ENCODE measurements at places on chromosomes 16 and 17. TPM values are rescaled to one million over a fixed set of nuclear protein-coding genes. Genes with fewer than 3 reads are reported as not detected.
A peak's percentile ranks its signal among the peaks of the same experiment; 100 is the strongest.

Gene PRDM7
- not detected for polyA plus RNA-seq

Gene PLEKHG4
- polyA plus RNA-seq = 25.2 TPM

Gene CLEC19A
- not detected for polyA plus RNA-seq

Gene INCA1
- 1.3 TPM for polyA plus RNA-seq

Gene GRB7
- 0.23 TPM for polyA plus RNA-seq

DNA sequence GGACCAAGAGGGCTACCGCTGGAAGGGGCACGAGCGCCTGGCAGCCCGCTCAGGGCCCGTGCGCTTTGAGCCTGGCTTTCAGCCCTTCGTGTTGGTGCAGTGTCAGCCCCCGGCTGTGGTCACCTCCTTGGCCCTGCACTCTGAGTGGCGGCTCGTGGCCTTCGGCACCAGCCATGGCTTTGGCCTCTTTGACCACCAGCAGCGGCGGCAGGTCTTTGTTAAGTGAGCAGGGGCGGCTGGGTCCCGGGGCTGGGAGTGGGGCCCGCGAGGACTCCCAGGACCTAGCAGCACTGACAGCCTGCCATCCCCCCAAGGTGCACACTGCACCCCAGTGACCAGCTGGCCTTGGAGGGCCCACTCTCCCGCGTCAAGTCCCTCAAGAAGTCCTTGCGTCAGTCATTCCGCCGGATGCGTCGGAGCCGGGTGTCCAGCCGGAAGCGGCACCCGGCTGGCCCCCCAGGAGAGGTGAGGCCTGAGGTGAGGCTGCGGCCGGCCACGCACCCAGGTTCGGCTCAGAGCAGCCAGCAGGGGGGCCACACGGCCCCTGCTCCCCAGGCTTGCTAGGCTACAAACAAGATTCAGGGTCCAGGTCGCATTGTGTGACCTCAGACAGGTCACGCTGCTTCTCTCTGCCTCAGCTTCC is 17.4 kb upstream of the MYO15B start:
- DNase-seq = no peak

- no peak for DNase-seq
Observed at GRCh38 chr17:83085103-83085502, 5.7 kb downstream of the METRNL start.

GRCh38 chr17:6913608-6914443 is 82.0 kb upstream of the ALOX12 start:
- no peak for DNase-seq

- DNase-seq = no peak
Observed at GRCh38 chr16:73549984-73550631, 502.2 kb upstream of the ZFHX3 start.

GRCh38 chr17:78434455-78435329 is 56.2 kb downstream of the PGS1 start:
- no peak for DNase-seq

- DNase-seq = no peak
Observed at GRCh38 chr17:3695129-3695722, 729 bp downstream of the P2RX5 start.

GRCh38 chr17:79865351-79866210 is 26.3 kb upstream of the CBX4 start:
- no peak for DNase-seq

- no peak for DNase-seq
Observed at GRCh38 chr16:27650073-27650701, 100.2 kb downstream of the KATNIP start.

DNA sequence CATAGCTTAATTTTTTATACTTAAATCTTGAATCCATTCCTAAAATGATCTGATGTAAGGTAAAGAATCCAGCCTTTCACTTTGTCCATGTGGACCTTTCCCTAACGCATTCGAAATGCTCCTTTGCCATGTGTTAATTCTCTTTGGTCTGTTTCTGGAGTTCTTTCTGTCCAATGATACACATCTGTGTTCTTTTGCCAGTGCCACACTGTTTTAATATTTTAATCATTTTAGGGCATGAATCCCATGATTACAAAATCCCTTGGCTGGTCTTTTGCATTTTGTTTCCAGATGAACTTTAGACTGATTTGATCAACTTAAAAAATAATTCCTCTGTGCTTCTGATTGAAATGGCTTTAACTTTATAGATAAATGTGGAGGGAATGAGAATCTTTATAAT is 74.1 kb downstream of the NTN1 start:
- no peak for DNase-seq

GRCh38 chr16:78884204-78884603 is 716.3 kb downstream of the MAF start:
- DNase-seq = no peak

GRCh38 chr16:84730406-84731106 is 30.8 kb downstream of the USP10 start:
- peak; percentile 85 for DNase-seq

- no peak for DNase-seq
Observed at GRCh38 chr16:24188021-24188542, 68.1 kb upstream of the CACNG3 start.

- DNase-seq = no peak
Observed at GRCh38 chr17:82866590-82867191, 26.9 kb upstream of the ZNF750 start.

DNA sequence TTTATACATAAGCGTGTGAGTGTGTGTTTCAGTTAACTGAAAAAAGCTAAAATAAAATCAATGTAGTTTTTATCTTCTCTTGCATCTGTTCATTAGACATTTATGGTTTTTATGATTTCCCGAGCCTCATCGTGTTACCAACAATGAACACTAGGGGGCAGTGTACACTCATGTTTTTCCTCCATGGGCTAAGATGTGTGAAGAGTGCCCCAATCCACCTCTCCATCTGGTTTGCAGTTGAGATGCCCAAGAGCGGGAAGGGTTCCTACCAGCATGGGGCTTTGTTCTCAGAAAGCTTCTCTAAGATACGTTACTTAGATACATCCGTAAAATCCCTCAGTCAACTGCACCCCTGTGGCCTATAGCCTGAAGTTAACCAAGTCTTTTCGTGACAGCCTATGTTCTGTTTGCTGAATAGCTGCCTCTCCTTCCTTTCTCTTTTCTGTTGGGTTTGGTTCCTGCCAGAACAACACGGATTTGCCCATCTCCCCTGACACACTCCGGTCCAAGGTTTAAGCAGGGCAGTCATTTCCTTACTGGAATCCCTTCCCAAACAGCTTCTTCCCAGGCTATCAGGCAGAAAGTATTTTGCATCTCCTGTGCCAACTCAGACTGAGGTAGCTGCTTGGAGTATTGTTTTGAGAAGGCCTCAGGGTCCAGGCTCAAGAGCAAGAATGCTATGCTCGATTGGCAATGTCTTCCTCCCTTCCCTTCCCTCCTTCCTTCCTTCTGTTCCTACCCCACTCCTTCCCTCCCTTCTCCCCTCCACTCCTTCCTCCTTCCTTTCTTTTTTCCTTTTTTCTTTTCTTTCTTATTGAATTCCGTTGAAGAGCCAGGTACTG is 12.9 kb upstream of the ELAC2 start:
- no peak for DNase-seq

DNA sequence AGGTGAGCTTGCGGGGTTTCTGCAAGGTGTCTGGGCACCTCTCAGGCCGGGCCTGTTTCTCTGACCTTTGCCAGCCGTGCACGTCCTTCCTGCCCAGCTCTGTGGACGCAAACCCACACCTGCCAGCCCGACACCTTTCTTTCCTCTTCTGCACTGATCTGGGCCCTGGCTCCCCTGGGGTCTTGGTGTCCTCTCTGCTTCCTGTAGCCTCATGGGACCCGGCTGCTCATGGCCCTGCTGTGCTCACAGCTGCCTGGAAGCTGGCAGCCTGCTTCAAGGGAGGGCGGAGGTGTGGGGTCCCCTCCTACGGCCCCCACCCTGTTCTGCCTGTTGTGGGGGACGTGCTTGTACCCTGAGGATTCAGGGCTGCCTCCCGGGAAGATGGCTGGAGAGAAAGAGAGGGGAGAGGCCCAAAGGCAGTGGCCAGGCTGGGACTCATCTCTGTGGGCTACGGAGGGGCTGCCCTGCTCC is 342.4 kb downstream of the SEC14L1 start:
- DNase-seq = no peak

DNA sequence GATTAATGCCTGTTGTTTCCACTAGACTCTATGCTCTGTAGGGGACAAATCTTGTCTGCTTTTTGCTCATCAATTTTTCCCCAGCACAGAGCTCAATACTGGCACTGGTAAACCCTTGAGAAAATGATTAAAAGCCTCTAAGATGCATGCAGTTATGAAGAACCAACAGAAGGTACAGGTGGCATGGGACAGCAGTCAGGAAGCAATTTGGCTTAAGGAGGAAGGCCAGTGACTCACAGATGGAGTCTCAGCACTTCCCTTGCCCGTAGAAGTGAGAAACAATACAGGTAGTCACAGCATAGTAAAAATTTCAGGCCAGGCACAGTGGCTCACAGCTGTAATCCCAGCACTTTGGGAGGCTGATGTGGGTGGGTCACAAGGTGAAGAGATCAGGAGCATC is 504.7 kb upstream of the RBFOX1 start:
- DNase-seq = no peak

GRCh38 chr17:16934836-16935235 is 37.1 kb downstream of the TNFRSF13B start:
- DNase-seq = no peak

All from BJ (cell line).